ENCODE measurements at places on chromosomes 5 and 9. TPM values are rescaled to one million over a fixed set of nuclear protein-coding genes. Genes with fewer than 3 reads are reported as not detected.

Gene GPR150
- total RNA-seq: not detected

Gene IFNA13
- total RNA-seq: not detected

Gene TAF11L5
- total RNA-seq: not detected

Gene SEC61B
- 129 TPM for total RNA-seq

Gene CD72
- total RNA-seq: 0.56 TPM

Data from airway epithelial cell (primary cell).